AML-193 (cell line): ENCODE measurements at places on chromosomes 6 and 20.
A peak's percentile ranks its signal among the peaks of the same experiment; 100 is the strongest.

GRCh38 chr6:130259557-130259956 is 36.8 kb upstream of the SAMD3 start:
- DNase-seq: no peak

DNA sequence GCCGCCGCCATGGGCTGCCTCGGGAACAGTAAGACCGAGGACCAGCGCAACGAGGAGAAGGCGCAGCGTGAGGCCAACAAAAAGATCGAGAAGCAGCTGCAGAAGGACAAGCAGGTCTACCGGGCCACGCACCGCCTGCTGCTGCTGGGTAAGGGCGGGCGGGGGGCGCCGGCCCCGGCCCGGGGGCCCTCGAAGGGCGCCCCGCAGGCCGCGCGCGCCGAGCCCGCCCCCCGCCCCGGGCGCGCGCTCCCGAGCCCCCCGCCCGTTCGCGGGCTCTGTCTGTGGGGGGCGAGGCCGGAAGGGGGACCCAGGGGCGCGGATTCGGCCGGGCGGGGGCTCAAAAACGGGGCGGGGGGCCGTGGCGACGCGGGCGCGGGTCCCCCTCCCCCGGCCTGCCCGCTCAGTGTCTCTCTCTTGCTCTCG is 39.2 kb downstream of the GNAS start:
- no peak for DNase-seq

DNA sequence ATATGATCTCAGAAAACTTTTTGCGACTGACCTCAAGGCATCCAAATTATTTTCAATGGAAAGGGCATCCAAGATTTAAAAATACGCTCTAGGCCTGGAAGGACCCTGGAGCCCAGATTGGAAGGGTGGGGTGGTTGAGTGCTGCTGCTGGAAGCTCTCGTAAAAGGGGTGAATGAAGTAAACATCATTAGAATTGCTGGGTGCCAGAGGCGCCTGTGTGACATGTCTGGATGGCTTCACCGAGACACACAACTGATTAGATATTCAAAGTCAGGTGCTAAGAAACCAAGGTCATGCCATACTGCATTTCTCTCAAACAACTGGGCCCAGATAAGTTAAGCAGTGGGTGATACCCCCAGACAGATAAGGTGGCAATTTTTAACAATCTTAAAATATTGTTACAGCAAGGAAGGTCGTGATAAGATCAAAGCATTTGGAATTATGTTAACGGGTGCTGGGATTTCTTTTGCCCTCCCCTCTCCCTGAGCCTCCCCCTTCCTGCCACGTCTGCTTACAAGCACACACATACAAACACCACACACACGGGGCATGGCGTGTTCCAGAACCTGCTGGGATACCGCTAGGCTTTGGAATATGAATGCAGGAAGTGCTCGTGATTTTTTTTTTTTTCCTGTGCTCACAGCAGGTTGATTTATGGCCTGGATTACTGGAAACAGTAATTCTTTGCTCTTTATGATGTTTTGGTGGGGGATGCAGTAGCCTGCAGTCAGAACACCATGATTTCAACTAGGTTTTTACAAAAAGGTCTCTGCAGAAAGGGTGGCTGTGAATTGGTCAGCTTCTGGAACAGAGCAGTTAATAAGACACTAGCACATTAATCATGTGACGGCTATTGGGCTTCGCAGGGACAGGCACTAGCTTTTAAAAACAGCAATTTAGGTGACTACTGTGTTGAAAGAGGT is 551.2 kb downstream of the QKI start:
- no peak for DNase-seq

GRCh38 chr6:128569732-128570679 is 49.6 kb upstream of the PTPRK start:
- no peak for DNase-seq

- peak; percentile 89 for DNase-seq
Measured at GRCh38 chr6:136609873-136610706, 59.9 kb upstream of the MAP7 start.

DNA sequence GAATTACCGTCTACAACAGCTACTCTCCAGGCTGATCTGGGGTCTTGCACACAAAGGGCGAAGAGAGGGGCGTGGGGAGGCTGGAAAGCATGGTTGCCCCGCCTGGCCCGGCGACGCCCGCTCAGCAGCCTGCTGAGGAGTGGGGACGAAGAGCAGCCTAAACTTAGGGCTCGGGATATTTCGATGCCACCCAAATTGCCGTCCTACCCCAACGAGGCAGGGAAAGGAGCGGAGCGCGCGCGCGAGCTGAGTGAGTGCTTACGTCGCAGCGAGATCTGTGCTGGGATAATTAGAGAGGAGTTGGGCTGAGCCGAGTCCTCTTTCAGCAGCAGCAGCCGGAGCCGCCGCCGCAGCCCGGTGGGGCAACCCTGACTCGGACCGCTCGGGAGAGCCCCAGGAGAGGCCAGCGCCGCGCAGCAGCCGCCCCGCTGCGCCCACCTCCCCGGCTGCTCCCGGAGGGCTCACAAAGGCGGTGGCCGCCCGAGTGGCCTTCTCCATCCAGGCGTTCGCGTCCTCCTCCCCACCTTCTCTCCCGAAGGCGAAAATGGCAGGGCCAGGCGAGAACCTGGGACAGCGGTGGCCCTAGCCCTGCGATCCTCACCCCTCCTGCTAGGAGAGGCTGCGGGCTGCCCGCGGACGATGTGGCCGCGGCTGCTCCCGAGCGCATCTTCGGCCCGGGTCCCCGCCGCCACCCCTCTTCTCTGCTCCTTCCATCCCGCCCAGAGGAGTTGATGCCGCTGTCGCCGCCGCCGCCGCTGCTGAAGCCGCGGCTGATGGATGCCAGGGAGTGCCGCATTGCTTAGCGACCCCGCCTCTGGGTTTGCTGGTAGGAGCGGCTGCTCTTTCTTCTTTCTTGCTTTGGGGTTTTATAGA is at the start of gene CLVS2:
Gene CLVS2, plus strand, starts transcription at position 315 of the 873 bp plus-strand sequence. CDS start 1,543 bp downstream, outside the sequence.
- DNase-seq: no peak

- no peak for DNase-seq
Measured at GRCh38 chr6:56664029-56664428, 21.3 kb upstream of the DST start.

GRCh38 chr6:107704347-107705013 is 119.6 kb downstream of the SCML4 start:
- DNase-seq: peak; percentile 49

DNA sequence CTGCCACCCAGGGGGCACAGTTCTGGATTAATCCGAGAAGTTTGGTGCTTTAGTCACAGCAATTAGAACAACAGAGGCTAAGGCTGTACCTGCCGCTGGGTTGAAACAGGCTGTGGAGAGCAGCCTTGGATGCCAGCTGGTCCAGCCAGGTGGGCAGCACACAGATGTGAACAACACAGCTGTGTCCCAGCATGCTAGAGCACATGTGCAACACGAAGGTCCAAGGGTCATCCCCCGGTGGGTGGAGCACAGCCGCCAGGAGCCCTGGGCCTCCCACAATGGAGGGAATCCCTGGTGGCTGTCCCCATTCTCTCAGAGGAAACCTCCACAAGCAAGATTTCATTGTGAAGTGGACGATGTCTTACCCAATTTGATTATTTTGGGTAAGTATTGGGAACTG is 99.2 kb upstream of the SYNDIG1 start:
- DNase-seq: no peak
